Activated CD8-positive, alpha-beta T cell treated with anti-CD3 and anti-CD28 coated beads for 36 hours (primary cell): ENCODE measurements at places on chromosomes 7 and 10.

DNA sequence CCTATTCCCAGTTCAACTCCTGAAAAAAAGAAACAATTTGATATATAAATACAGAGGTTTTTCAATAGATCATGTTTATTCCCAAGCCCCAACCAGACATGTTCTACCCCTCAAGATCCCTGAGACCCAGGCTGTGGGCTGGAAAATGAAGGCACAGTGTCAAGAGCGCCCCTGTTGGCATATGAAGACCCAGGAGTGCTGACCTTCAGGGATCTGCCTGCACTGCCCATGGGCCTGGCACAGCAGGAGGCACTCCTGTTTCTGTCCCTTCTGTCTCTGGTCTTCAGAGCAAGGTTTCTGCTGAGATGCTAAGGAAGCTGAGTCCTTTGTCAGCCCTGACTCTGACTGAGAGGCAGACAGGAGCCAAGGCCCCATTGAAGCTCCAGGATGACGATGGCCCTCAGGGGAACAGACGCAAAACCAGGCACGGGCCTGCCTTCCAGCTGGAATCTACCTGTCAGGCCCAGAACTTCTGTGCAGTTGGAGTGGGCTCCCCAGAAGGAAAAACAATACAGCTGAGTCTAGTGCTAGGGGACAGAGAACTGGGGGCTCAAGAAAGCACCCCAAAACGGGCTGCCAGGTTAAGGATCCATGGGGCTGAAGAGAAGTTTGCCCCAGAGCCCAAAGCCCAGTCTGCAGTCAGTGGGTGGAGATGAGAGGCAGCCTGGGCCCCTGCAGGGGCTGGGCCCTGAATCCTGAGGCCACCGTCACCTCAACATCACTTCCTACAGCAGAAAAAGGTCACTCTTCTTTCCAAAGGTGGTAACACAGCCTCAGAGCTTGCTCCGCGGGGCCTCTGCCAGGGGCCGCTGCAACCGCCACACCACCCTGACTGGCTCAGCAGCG lies 6.7 kb upstream of the AIFM2 start:
- peaks cover 30% of the 10 kb centered on the region for H3K4me1 ChIP-seq
- no peak for DNase-seq
- no peak overlapping the region for H3K4me3 ChIP-seq

- H3K27me3 ChIP-seq, result no peaks in the 10 kb centered on the region
- no peaks in the 10 kb centered on the region for H3K4me1 ChIP-seq
- H3K4me3 ChIP-seq, result no peak overlapping the region
Observed at GRCh38 chr10:6912929-6913328, 332.9 kb upstream of the PRKCQ start.

- H3K27me3 ChIP-seq, result no peaks in the 10 kb centered on the region
- H3K27ac ChIP-seq, result no peak overlapping the region
- H3K36me3 ChIP-seq, result no peaks in the 10 kb centered on the region
Observed at GRCh38 chr10:132001238-132001972, 19.7 kb upstream of the BNIP3 start.

DNA sequence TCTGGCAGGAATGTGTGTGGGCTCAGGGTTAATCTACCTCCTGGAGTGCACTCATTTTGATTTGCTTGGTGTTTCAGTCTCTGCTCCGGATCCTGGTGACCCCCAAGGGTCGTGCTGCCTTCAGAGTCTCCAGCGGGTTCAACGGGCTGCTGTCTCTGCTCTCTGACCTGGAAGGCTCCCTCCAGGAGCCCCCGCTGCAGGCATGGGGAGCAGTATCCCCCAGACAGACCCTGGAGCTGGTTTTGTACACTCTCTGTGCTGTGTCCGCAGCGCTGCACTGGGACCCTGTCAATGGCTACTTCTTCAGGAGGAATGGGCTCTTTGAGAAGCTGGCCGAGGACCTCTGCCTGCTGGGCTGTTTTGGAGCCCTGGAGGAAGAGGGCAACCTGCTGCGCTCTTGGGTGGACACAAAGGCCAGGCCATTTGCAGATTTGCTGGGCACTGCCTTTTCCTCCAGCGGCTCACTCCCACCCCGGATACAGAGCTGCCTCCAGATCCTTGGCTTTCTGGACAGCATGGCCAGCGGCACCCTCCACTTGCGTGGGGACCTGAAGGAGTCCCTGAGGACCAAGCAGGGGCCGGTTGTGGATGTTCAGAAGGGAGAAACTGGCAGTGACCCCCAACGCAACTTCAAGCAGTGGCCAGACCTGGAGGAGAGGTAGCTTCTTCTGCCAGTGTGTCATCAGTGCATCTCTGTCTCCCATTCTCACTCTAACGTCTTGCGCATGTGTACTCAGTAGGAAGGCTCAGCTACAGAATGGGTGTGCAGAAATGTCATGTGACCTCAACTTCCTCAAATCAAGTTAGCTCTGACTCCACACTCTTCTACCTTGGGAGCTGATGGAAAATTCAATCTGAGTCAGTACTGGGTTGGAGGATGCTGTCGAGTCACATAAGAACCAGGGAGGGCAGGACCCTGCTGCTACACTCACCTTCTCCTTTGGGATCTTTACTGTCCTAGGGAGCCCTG lies 58.5 kb downstream of the WDFY4 start:
- no peak overlapping the region for H3K4me3 ChIP-seq
- no peaks in the 10 kb centered on the region for H3K4me1 ChIP-seq
- H3K27me3 ChIP-seq, result no peaks in the 10 kb centered on the region
- DNase-seq, result no peak
